GM23248 (cell line): ENCODE measurements at places on chromosomes 4 and X. TPM values are rescaled to one million over a fixed set of nuclear protein-coding genes. Genes with fewer than 3 reads are reported as not detected.

The GASK1B gene
- 4.8 and 6.2 TPM in 2 replicates for total RNA-seq

The MSX1 gene
- 26.1 and 32.1 TPM in 2 replicates for total RNA-seq

The HPGDS gene
- total RNA-seq: not detected in 2 replicates

The SSX2B gene
- not detected in 2 replicates for total RNA-seq

The MAGEA1 gene
- not detected in 2 replicates for total RNA-seq

The ITGB1BP2 gene
- total RNA-seq: 0.22 and 0.25 TPM in 2 replicates

The SSX4 gene
- total RNA-seq: not detected in 2 replicates

The SORCS2 gene
- 1.4 and 4.3 TPM in 2 replicates for total RNA-seq

The WAS gene
- not detected in 2 replicates for total RNA-seq

The CCDC110 gene
- 0.22 and 0.38 TPM in 2 replicates for total RNA-seq

The DOK7 gene
- not detected in 2 replicates for total RNA-seq

The ANXA3 gene
- 1.1 and 3.6 TPM in 2 replicates for total RNA-seq

The GPR78 gene
- total RNA-seq: not detected in 2 replicates

The AFP gene
- not detected in 2 replicates for total RNA-seq

The FGG gene
- total RNA-seq: not detected in 2 replicates

The SPINK2 gene
- not detected in 2 replicates for total RNA-seq

The MFAP3L gene
- total RNA-seq: 19.3 and 20.8 TPM in 2 replicates

The BGN gene
- total RNA-seq: 115 and 129 TPM in 2 replicates

The GYPE gene
- total RNA-seq: 2.5 and 6.6 TPM in 2 replicates

The INTS12 gene
- 13.7 and 16.5 TPM in 2 replicates for total RNA-seq

The DDIT4L gene
- 2.3 and 3.2 TPM in 2 replicates for total RNA-seq

The CT47B1 gene
- total RNA-seq: not detected in 2 replicates

The TEX13C gene
- total RNA-seq: not detected in 2 replicates

The AFM gene
- total RNA-seq: not detected in 2 replicates

The RNF175 gene
- total RNA-seq: not detected in 2 replicates

The RPS6KA6 gene
- total RNA-seq: 5.4 and 6.2 TPM in 2 replicates

The BEX2 gene
- not detected in 2 replicates for total RNA-seq

The NCBP2L gene
- not detected in 2 replicates for total RNA-seq

The PABPC1L2A gene
- total RNA-seq: not detected in 2 replicates

The OCRL gene
- 13.0 and 17.2 TPM in 2 replicates for total RNA-seq

The USP26 gene
- total RNA-seq: not detected in 2 replicates

The RCHY1 gene
- 10.5 and 23.6 TPM in 2 replicates for total RNA-seq

The SHISA3 gene
- total RNA-seq: 0.65 TPM in 1 of 2 replicates, not detected in the other

The CFAP47 gene
- not detected in 2 replicates for total RNA-seq

The MAP7D2 gene
- total RNA-seq: 0.25 and 0.32 TPM in 2 replicates

The ZNF711 gene
- 0.38 and 0.43 TPM in 2 replicates for total RNA-seq

The SRPX2 gene
- 36.5 and 36.7 TPM in 2 replicates for total RNA-seq

The CLGN gene
- 0.63 and 5.1 TPM in 2 replicates for total RNA-seq

The STATH gene
- not detected in 2 replicates for total RNA-seq

The VGLL1 gene
- total RNA-seq: not detected in 2 replicates

The SSX4B gene
- total RNA-seq: not detected in 2 replicates

The MTMR8 gene
- not detected in 2 replicates for total RNA-seq

The CASK gene
- 16.7 and 29.2 TPM in 2 replicates for total RNA-seq

The ESX1 gene
- total RNA-seq: not detected in 2 replicates

The GAB1 gene
- 6.3 and 7.1 TPM in 2 replicates for total RNA-seq

The METAP1 gene
- 43.4 and 59.2 TPM in 2 replicates for total RNA-seq

The GAGE1 gene
- not detected in 2 replicates for total RNA-seq
